ENCODE measurements at places on chromosomes 1 and 21.

GRCh38 chr1:215279682-215280081, 197.1 kb downstream of the KCNK2 start:
- DNase-seq = no peak

DNA sequence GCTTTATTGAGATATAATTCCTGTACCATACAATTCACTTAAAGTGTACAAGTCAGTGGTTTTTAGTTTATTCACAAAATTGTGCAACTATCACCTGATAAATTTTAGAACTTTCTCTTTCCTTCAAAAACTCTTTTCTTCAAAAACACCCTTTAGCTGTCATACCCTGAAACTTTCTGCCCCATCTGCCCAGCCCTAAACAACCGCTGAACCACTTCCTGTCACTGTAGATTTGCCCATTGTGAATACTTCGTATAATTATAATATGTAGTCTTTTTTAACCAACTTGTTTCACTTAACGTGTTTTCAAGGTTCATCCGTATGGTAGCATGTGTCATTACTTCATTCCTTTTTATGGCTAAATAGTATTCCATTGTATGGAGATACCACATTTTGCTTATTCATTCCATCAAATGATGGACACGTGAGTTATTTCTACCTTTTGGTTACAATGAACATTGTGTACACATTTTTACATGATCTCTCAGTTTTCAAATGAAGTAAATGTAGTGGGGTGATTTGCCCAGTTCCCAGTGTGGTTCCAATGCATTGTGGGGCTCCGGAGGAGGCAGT, 37.9 kb downstream of the WNT4 start:
- DNase-seq = no peak

DNA sequence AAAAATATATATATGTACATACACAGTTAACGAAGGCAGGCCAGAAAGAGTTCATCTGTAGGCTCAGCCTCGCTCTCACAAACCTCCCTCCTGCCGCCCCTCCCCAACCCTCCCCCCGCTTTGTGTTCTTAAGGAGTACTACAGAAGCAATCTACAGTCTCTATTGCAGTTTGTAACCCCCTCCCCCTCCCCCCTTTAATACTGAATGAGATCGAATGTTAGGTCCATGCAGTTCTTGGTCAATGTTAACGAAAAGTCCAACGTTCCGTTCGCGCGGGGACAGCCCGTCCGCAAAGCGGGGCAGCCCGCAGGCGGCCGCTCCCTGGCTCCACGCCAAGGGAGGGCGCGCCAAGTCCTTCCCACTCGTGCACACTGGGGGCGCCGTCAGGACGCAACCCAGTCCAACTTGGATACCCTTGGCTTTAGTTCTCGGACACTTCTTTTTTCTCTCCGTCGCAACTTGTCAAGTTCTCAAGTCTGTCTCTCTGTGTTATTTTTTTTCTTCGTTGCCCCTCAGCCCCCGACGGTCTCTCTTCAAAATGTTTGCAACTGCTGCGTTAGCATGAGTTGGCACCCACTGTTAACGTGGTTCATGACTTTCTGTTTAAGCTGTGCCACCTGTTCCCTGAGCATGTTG, 2.2 kb downstream of the JUN start:
- peak; percentile 55 for DNase-seq

- DNase-seq = no peak
Measured at GRCh38 chr1:112325504-112325903, 70.5 kb upstream of the CTTNBP2NL start.

DNA sequence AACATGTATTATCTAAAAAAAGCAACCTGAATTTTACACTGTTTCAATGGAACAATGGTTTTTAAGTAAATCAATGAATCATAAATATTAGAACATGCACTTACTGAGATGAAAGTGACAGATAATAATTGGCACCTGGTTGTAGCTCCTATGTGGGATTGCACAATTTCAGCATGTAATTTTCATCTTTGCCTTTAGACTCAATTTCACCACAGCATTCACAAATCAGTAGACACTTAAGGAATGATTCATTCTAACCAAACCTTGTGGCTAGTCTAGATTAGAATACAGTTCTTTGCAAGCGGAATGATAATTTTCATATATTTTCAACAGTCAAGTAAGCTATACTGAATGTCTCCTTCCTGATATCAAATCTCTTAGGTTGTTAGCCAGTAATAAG, 853.4 kb downstream of the KCNT2 start:
- DNase-seq = peak; percentile 57

- DNase-seq = no peak
Measured at GRCh38 chr1:55322842-55323241, 107.7 kb upstream of the USP24 start.

GRCh38 chr1:36464605-36465393, 615 bp upstream of the MRPS15 start:
- DNase-seq = no peak

Data from MCF 10A (cell line).